Aorta (tissue), 5 donors: ENCODE measurements at places on chromosomes 16 and 17. TPM values are rescaled to one million over a fixed set of nuclear protein-coding genes. Genes with fewer than 3 reads are reported as not detected.

- DNase-seq: peak; percentile 81
These were observed 6.0 kb upstream of the GLIS2 start for GRCh38 chr16:4309833-4310266.

- peak; percentile 47 for DNase-seq
These were observed 7.8 kb upstream of the MC1R start for GRCh38 chr16:89910717-89911354.

Gene LPCAT2
- 17.6 TPM for total RNA-seq

Gene CBFB
- total RNA-seq: 37.4 TPM

Gene CDRT15
- not detected for total RNA-seq

DNA sequence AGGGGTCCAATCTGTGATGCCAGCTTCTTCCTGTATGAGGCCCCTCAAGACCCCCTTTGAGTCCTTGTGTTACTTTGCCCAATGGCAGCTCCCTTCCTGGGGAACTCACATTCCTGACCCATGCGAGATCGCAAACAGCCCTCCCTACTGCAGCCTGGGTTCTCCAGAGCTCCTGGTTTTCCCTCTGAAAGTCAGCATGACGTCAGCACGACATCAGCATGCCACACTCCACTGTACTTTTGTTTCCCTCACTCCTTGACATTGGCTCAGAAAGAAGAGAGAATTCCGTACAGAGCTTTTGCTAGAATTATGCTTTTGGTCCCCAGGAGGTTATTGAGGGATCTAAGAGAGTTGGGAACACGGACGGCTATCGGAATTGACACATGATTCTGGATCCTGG, 168.1 kb upstream of the PIRT start:
- DNase-seq: no peak

DNA sequence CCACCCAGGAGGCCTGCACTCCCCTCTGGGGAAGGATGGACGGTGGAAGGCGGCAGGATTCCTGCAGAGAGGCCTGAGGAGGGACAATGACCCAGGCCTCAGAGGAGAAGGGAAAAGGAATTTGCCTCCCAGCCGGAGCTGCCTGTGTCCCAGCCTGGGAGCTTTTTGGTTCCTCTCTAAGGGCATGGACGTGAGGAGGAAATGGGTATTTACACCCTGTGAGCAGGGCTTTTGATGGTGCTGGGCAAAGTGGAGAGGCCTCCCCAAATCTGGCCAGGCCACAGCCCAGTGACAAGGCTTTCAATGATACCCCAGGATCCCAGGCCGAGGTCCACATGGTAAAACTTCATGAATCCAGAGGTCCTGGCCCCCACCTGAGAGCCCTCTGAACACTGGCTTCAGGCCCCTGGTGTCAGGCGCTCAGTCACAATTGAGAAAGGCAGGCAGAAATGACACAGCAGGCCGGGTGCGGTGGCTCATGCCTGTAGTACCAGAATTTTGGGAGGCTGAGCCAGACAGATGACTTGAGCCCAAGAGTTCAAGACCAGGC, 56.0 kb upstream of the DOC2B start:
- DNase-seq: no peak

Gene BAHCC1
- total RNA-seq: 22.8 TPM

GRCh38 chr16:31090540-31090939, 1.8 kb upstream of the PRSS53 start:
- DNase-seq: no peak

DNA sequence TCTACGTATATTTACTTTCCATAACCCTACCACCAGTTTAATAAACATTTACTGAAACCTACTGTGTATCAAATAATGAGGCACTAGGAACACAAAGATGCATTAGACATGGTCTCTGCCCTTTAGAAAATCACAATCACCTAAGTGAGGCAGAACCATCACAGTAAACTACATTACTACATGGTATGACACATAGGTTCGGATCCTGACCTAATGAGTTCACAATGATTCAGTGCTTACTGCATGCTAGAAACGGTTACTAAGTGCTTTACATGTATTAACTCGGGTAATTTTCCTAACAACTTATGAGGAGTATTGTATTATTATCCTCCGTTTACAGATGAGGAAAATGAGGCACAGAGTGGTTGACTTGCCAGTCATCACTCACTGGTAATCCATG, 5.2 kb upstream of the SYNRG start:
- DNase-seq: no peak

Gene TMEM238L
- not detected for total RNA-seq

DNA sequence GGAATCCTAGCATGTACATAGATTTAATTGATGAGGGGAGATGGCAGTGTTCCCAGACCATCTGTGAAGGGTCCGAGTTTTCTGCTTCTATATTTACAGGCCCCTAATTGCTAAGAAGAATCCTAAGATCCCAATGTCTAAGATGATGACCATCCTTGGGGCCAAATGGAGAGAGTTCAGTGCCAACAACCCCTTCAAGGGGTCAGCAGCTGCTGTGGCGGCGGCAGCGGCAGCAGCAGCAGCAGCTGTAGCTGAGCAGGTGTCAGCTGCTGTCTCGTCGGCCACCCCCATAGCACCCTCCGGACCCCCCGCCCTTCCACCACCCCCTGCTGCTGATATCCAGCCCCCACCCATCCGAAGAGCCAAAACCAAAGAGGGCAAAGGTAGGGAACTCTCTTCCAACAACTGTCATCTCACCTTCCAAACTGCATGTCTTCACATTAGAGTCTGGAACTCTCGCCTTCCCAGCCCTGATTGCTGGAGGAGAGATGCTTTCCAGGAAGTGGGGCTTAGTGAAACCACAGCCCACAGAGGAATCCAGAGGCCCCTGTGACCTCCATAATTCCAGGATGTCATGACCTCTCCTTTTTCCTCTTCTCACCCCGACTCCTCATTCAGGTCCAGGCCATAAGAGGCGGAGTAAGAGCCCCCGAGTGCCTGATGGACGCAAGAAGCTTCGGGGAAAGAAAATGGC, 4.7 kb downstream of the CHD3 start:
- DNase-seq: no peak

Gene FBXW10
- 0.12 TPM for total RNA-seq

Gene RAPGEFL1
- 16.6 TPM for total RNA-seq

Gene PSMD11
- total RNA-seq: 64.1 TPM

Gene GP1BA
- 0.19 TPM for total RNA-seq

GRCh38 chr16:70438585-70438968, 323 bp downstream of the ST3GAL2 start:
- peak; percentile 67 for DNase-seq

Gene PPP1R9B
- total RNA-seq: 64.4 TPM

GRCh38 chr17:8839410-8839935, 28.0 kb downstream of the PIK3R6 start:
- DNase-seq: no peak

GRCh38 chr16:65410801-65411200, 288.9 kb upstream of the CDH11 start:
- DNase-seq: no peak

DNA sequence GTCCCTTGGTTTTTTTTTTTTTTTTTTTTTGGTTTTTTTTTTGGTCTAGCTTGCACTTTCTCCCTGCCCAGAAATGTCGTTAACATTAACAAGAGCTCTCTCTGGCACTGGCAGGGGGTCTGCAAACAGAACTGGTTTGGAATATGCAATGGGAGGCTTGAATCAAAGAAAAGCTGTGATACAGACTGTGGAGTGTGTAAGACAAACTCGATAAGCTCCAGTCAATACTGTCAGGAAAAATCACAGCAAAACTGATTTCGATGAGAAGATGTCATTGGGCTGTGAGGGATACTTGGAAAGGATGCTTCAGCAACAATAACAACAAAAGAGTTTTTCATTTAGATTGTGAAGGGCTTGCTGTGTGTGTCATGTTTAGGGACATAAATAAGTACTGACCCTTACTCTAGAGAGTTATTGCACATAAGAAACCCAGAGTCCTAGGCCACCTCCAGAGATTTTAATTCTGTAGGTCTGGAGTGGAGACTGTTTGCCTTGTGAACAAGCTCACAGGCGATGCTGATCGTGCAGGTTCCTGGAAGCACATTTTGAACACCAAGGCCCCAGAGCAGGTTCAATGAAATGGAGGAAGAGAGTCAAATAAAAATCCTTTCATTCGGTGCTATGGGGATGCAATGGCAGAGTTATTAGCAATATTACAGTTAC, 470.7 kb upstream of the RBFOX1 start:
- no peak for DNase-seq

DNA sequence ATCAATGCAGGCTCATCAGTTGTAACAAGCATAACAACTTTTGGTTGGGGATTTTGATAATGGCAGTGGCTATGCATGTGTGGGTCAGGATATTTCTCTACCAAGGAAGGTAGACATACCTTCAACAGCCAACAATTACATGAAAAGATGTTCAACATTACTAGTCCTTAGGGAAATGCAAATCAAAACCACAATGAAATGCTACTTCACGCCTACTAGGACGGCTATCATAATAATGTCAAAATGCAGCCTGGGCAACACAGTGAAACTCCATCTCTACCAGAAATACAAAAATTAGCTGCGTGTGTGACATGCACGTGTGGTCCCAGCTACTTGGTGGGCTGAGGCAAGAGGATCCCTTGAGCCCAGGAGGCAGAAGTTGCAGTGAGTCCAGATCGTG, 7.3 kb upstream of the SLC5A10 start:
- DNase-seq: no peak

GRCh38 chr17:15516150-15516549, 47.1 kb downstream of the TVP23C start:
- no peak for DNase-seq

DNA sequence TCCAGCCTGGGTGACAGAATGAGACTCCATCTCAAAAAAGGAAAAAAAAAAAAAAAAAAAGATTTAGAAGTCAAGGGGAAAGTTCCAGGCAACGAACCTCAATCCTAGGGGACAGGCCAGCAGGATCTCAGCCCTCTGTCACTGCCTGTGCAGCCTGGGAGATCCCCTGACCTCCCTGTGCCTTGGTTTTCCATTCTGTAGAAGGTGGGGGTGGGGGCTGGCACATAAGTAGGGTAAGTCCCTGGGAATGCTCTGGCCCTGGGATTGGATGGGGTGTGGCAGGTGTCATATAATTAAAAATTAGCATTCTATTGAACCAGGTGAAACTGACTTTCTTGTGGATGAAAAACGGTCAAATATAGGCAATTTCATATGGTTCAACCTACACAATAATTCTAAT, 90.5 kb downstream of the C16orf78 start:
- DNase-seq: no peak

GRCh38 chr17:52762147-52762793, 603.8 kb upstream of the CA10 start:
- no peak for DNase-seq

Gene KRTAP9-4
- total RNA-seq: not detected

GRCh38 chr16:89230255-89230654, 12.8 kb downstream of the ZNF778 start:
- DNase-seq: no peak

- DNase-seq: no peak
These were observed 474.4 kb downstream of the SLC39A11 start for GRCh38 chr17:72618001-72618509.

Gene TEX14
- 0.16 TPM for total RNA-seq

Gene TTLL6
- total RNA-seq: 0.21 TPM

DNA sequence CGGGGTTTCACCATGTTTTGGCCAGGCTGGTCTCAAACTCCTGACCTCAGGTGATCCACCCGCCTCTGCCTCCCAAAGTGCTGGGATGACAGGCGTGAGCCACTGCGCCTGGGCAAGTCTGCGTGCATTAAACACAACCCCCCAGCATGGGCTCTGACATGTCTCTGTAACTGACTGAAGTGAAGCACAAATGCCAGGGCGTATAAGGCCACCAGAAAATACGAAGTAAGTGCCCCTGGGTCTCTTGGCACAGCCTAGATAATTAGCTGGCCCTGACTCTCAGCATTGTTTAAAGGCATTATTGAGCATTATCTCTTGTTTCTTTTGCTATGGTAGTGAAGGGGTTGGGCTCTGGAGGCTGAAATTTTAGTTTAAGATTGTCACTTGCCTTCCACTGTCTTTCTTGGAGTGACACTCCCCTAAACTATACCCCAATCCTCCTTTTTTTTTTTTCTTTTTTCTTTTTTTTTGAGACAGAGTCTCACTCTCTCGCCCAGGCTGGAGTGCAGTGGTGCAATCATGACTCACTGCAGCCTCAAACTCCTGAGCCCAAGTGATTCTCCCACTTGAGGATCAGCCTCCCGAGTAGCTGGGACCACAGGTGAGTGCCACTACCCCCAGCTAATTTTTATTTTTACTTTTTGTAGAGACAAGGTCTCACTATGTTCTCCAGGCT, 8.2 kb upstream of the SEC14L1 start:
- no peak for DNase-seq

Gene CA7
- not detected for total RNA-seq

GRCh38 chr16:27708651-27709050, 158.7 kb downstream of the KATNIP start:
- no peak for DNase-seq

Gene NTN1
- total RNA-seq: 56.5 TPM

Gene CCL15
- total RNA-seq: not detected

DNA sequence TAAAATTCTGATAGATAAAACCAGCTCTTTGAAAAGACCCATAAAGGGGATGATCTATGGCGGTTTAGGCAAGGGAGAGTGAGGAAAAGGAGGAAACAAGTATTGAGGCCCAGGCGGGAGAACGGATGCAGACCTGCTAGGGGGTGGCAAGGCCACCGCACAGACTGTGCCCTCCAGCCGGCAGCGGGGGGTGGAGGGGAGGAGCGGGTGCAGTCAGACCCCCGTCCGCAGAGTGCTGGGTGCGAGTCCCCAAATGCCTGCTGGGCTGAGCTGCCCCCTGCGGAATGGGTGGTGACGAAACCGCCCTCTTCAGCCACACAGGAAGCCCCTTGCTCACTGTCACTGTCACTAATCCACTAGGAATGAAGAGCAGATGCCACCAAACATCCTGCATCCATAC, 46.0 kb downstream of the LMF1 start:
- DNase-seq: no peak

DNA sequence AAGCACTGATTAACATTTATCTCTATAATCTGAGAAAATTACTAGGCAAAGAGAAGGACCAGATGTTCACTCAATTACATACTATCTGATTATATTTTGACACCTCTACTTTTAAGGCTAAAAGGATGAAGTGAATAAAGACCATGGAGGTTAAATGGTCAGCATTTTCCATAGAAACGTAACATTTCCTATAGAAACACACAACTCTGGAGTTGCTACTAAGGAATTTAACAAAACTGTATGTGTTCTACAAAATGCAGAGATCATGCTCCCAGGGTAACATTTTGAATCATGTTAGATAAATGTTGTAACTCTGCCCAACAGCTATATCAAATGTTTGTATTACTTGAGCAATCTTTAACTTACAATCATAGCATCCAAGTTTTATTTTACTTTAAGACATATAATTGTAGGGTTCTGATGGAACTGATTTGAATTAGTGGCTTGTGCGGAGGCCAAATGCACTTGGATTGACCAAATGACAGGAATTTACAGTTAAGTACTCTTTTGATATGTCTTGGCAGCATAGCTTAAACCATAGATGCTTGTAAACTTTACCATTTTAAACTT, 97.7 kb downstream of the RPGRIP1L start:
- no peak for DNase-seq
